ENCODE measurements at places on chromosomes 5 and 9.

DNA sequence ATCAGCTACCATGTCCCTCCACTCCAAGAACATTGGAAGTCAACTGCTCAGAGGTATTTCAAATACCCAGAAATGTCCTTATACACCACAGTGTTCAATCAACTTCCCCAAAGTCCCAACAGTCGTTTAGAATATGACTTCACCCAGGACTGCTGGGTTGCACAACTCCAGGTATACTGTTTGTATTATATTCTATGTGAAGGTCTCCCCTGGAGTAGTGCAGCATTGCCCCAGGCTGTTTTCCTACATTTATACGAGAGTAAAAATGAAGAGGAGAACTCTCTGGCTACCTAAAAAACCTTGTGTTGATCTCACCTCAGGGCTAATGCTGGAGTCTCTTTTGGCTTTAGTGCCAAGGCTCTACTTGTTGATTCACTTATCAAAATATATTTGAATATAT lies 183.6 kb upstream of the MAP3K1 start:
- no peak for DNase-seq
- H3K36me3 ChIP-seq = no peaks in the 10 kb centered on the region
- H3K27me3 ChIP-seq = no peaks in the 10 kb centered on the region

GRCh38 chr5:143434261-143435209 lies 31.0 kb upstream of the NR3C1 start:
- H3K4me3 ChIP-seq = no peak overlapping the region
- no peaks in the 10 kb centered on the region for H3K36me3 ChIP-seq
- H3K27me3 ChIP-seq = no peaks in the 10 kb centered on the region
- no peaks in the 10 kb centered on the region for H3K4me1 ChIP-seq

GRCh38 chr9:4741365-4742089 lies 525 bp upstream of the AK3 start:
- H3K27me3 ChIP-seq = no peaks in the 10 kb centered on the region
- H3K36me3 ChIP-seq = no peaks in the 10 kb centered on the region
- peak overlapping the region; percentile 88 for H3K27ac ChIP-seq
- DNase-seq = no peak
- H3K4me1 ChIP-seq = peaks cover 22% of the 10 kb centered on the region
- H3K4me3 ChIP-seq = peak overlapping the region; percentile 79

DNA sequence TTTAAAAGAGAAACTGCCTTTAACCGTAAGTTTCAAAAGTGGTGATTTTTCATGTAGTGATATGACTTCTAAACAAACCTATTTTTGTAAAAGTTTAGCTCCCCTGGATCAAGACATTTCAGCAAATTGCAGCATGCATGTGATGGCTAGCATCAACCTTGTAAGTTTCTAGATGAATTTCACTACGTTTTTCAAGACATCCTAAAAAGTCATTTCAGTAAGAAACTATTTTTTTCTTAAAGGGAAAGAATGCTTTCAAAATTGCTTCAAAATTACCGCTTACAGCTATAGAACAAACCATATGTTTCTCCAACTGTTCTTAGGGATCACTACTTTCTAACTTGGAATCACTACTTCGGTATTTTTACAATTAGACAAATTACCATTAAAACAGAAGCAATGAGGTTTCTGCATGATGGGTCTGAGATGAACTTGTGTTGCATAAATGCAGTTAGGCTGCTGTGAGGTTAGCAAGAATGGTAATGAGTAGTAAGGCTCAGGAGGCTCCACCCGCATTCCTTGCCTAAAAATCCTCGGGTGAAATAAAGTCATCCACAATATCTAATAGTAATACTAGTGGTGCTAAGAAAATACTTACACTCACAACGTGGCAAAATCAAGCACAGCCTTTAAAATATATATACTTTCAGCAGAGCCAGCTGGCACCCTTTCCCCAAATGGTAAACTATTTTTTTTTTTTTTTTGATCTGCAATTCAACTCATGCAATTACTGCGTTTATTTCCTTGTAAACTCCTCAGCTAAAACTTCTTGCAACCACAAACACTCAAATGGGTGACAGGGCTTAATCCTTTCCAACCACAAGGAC lies 53.8 kb downstream of the CDC14B start:
- peaks cover 6% of the 10 kb centered on the region for H3K36me3 ChIP-seq
- no peak for DNase-seq
- H3K4me3 ChIP-seq = peak overlapping the region; percentile 75
- peaks cover 12% of the 10 kb centered on the region for H3K4me1 ChIP-seq
- peaks cover 5% of the 10 kb centered on the region for H3K27me3 ChIP-seq

DNA sequence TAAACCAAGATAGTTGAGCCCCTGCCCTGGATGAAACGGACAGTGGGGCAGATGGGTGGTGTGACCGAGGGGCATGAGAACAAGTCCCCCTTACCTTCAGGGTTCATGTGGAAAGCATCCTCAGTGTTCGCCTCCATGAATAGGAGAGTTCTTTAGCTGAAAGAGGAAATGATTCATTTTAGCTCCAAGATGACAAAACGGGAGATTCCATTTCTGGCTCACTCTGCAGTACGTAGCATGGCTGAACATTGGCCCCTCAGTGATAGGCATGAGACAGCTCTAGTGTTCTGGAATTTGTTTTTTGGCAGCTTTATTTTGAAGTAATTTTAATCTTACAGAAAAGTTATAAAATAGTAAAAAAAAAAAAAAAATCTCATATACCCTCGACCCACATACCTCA lies 70.2 kb upstream of the AGXT2 start:
- no peak for DNase-seq
- no peak overlapping the region for H3K4me3 ChIP-seq
- H3K4me1 ChIP-seq = no peaks in the 10 kb centered on the region
- no peaks in the 10 kb centered on the region for H3K27me3 ChIP-seq
- no peak overlapping the region for H3K27ac ChIP-seq

DNA sequence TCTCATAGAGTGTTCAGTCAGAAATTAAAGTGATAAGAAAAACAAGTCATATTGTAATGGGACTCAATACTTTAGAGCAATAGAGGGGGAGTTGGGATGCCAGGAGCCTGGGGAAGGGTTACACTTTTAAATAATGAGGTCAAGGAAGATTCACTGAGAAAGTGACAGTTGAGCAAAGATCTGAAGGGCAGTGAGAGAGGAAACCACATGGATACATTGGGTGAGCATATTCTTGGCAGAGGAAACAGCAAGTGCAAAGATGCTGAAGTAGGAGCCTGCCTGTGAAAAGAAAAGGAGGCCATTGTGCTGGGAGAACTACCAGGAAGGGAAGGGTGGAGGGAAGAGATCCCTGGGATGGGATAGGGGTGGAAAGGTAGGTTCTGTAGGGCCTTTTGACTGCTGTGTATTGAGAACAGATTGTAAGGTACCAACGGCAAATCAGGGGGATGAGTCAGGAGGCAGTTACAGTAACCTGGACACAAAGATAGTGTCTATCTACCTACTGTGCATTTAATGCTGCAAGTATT lies 79.4 kb downstream of the PAM start:
- H3K27me3 ChIP-seq = no peaks in the 10 kb centered on the region
- H3K4me1 ChIP-seq = no peaks in the 10 kb centered on the region
- no peak overlapping the region for H3K27ac ChIP-seq

DNA sequence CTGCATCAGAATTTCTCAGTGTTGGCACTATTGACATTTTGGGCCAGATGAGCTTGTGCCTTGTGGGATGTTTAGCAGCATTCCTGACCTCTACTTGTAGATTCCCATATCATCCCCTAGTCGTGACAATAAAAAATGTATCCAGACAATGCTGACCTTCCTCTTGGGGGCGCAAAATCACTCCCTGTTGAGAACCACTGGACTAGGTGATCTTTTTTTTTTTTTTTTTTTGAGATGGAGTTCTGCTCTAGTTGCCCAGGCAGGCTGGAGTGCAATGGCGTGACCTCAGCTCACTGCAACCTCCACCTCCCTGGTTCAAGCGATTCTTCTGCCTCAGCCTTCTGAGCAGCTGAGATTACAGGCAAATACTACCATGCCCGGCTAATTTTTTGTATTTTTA lies 22.6 kb downstream of the STXBP1 start:
- peak overlapping the region; percentile 62 for H3K27ac ChIP-seq
- H3K4me3 ChIP-seq = no peak overlapping the region
- peaks cover 3% of the 10 kb centered on the region for H3K36me3 ChIP-seq
- no peaks in the 10 kb centered on the region for H3K27me3 ChIP-seq
- no peak for DNase-seq

- peaks cover 4% of the 10 kb centered on the region for H3K4me1 ChIP-seq
- no peak overlapping the region for H3K4me3 ChIP-seq
- H3K27me3 ChIP-seq = no peaks in the 10 kb centered on the region
- no peak for DNase-seq
- peaks cover 7% of the 10 kb centered on the region for H3K36me3 ChIP-seq
- H3K27ac ChIP-seq = no peak overlapping the region
These were observed 181.2 kb upstream of the GPR151 start for GRCh38 chr5:146697211-146697610.

DNA sequence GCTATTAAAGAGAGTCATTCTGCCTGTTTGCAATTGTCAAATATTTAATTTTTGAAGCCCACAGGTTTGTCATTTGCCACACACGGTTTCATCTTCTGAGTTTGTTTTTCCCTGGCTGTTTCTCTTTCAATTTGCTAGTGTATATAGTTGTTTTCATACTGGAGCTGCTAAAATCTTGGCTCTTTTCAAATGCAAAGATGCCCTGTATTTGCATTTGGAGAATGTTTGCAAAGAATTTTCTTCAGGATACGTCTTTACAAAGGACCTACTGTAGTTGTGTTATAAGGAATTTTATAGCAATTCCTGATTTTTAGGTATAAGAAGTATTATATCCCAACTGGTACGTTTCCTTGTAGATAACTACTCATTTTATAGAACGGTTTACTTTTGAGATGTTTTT lies 48.0 kb downstream of the IZUMO3 start:
- no peaks in the 10 kb centered on the region for H3K36me3 ChIP-seq
- no peaks in the 10 kb centered on the region for H3K27me3 ChIP-seq
- H3K27ac ChIP-seq = no peak overlapping the region
- H3K4me1 ChIP-seq = no peaks in the 10 kb centered on the region
- H3K4me3 ChIP-seq = no peak overlapping the region

DNA sequence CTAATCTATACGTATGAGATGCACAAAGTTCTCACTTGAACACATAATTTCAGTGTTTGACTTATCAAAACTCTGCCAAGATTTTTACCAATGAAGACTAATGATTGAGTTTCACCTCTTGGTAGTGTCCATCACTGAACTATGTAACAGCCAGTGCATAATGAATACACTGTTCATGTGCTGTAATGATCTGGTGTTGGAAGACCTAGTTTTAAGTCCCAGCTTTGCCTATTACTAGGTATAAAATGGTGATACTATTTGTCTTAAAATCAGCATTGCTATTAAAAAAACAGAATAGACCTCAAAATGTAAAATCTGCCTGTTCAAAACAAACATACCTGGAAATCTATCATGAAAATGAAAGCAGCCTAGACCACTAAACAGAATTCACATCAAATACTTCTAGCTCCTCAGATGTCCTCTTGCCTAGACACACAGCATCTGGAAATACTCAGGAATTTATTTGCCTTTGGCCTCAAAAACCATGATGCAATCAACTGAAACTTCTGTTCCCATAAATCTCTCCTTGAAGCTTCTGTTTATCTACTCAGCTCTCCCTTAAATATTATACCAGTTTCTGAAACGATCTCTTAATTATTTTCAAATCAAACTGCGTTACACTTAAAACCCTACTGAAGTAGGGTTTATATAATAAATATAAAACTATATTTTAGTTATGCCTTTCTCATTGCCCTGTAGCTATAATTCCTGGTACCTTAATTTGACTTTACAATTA lies 38.1 kb downstream of the MRPS27 start:
- H3K4me1 ChIP-seq = no peaks in the 10 kb centered on the region
- no peaks in the 10 kb centered on the region for H3K36me3 ChIP-seq
- no peak for DNase-seq
- no peak overlapping the region for H3K4me3 ChIP-seq

DNA sequence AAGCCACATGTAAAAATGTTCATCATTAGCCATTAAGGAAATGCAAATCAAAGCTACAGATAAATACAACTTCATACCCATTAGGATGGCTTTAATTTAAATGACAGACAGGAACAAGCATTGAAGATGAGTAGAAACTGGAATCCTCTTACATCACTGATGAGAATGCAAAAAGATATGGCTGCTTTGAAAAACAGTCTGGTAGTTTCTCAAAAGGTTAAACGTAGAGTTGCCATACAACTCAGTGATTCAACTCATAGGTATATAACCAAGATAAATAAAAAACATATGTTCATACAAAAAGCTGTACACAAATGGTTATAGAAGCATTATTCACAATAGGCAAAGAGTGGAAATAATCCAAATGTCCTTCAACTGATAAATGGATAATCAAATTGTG lies 228.8 kb upstream of the ZNF462 start:
- no peaks in the 10 kb centered on the region for H3K36me3 ChIP-seq
- H3K27me3 ChIP-seq = no peaks in the 10 kb centered on the region
- H3K27ac ChIP-seq = no peak overlapping the region
- no peak overlapping the region for H3K4me3 ChIP-seq
- no peak for DNase-seq

DNA sequence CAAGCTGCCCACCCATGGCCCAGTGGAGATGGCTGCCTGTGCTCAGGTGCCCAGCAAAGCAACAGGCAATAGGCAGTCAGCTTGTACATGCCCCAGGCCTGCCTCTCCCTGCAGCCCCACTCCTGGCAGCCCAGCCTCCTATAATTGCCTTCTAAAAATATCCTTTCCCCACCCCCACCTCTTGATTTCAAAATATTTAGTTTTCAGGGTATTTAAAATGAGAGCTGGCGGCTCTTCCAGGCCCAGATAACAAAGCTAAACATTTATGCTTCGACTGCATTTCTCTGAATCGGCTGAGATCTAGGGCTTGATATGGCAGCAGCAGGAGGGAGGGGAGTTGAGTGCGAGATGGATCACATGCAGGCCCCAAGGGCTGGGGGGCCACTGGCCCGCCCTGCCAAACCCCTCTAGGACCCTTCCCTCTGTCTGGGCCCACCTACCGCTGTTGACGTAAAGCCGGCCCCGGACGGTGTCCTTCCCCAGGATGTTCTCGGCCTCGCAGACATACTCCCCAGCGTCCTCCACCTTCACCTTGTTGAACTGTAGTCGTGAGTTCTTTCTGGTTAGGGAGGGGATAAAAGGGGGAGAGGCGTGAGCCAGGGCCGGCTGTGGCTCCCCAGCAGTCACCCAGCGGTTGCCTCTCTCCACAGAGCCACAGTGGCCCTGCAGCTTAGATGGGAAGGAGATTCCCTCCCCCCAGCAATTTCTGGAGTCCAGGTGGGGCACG lies 85.0 kb downstream of the PSD2 start:
- H3K27ac ChIP-seq = no peak overlapping the region
- no peaks in the 10 kb centered on the region for H3K27me3 ChIP-seq
- DNase-seq = no peak
- H3K4me3 ChIP-seq = no peak overlapping the region

DNA sequence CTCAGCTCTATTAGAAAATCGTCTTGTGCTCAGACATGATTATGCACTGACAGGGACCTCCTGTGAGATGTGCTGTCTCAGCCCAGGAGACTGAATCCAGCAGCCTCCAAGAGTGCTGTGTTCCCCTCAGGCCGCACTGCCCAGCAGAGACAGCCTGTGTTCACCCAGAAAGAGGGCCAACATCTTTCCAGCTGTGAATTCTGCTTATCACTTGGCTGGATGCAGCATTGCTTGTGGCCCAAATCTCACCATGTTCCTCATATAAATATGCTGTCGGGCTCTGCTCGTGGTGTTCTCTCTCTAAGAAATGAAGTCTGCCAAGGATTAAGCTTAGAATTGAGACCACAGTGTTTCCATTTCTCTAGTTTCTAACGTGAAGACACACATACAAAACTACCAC lies 983.0 kb upstream of the WWC1 start:
- H3K27me3 ChIP-seq = no peaks in the 10 kb centered on the region
- H3K4me1 ChIP-seq = no peaks in the 10 kb centered on the region
- no peak for DNase-seq
- no peak overlapping the region for H3K27ac ChIP-seq
